ENCODE measurements at places on chromosomes 7 and 10.

- no peak for DNase-seq
These were observed 248.9 kb downstream of the EXOC4 start for GRCh38 chr7:133501771-133502170.

- DNase-seq, result no peak
These were observed 135.9 kb downstream of the CUX1 start for GRCh38 chr7:101953248-101953819.

- DNase-seq, result peak; percentile 69
These were observed 72.1 kb downstream of the ADCY1 start for GRCh38 chr7:45646207-45646821.

GRCh38 chr7:128458956-128459355 is 3.3 kb downstream of the HILPDA start:
- DNase-seq, result no peak

GRCh38 chr10:70063418-70064098 is 10.9 kb downstream of the MACROH2A2 start:
- DNase-seq, result no peak

DNA sequence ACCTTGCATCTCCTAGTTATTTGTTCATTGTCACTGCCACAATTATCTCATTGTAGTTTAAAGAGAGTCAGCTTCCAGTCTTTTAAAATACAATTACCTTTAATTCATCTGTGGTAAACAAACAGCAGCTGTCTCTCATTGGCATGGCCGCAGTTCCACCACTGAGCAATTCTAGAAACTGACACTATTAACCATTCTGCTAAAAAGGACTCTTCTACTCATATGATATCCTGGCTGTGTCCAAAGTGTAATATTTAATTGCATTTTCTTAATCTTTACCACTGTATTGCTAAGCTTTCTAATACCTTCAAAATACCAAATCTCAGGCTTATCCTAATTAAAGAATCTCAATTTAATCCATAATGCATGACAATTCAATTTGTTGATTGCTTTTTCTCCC is 639.0 kb downstream of the AUTS2 start:
- DNase-seq, result no peak

DNA sequence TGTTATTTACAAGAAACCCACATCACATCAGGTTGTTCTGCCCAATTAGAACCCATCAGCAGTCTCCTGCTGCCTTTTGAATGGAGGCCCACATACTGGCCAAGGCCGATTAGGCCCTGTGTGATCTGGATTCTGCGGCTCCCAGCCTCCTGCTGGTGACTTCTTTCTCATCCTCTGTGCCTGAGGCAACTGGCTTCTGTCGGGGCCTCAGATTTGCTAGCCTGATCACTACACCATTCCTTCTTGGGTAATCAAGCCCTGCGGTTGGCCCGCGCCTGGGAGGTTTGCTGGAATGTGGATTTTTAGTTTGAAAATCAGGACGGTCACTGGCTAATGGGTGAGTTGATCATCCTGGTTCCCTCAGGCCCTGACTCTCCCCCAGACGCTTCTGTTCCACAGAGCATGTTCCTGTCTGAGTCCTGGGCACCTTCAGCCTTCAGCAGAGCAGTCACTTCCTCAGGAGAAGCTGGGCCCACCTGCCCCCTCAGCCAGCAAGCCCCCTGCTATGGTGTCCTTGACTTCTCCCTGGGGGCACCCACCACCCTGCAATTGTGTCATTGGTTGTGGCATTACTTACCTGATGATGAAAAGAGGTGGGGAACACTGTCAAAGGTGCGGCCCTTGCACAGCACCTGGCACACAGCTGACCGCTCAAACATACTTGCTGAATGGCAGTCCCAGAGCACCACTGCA is 207.6 kb downstream of the PHTF2 start:
- DNase-seq, result no peak

DNA sequence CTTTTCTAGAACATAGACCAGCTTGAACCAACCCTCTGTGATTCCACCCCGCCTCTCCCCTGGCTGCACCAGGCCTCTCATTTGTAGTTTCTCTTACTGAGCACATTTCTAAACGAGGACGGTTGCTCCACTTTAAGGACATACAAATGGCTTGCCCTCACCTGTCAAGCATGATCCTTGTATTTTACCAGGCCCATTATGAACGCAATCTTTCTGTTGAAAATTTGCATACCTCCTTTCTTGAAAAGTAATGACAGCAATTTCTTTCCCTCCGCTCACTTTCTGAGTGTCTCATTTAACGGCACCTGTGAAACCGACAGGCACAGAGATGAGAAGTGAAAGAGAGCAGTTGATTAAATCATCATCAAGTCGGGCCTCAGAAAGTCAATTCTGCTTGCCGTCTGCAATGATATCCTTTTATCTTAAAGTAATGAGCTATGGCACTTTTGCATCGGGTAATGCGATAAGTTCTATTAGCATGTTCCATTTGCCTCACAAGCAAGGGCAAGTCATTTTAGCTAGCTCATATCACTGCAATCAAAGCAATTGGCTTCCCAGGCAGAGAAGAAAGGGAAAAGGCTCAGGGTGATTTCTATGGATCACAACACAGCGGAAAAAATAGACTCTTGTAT is 705.6 kb upstream of the GALNT17 start:
- DNase-seq, result no peak

DNA sequence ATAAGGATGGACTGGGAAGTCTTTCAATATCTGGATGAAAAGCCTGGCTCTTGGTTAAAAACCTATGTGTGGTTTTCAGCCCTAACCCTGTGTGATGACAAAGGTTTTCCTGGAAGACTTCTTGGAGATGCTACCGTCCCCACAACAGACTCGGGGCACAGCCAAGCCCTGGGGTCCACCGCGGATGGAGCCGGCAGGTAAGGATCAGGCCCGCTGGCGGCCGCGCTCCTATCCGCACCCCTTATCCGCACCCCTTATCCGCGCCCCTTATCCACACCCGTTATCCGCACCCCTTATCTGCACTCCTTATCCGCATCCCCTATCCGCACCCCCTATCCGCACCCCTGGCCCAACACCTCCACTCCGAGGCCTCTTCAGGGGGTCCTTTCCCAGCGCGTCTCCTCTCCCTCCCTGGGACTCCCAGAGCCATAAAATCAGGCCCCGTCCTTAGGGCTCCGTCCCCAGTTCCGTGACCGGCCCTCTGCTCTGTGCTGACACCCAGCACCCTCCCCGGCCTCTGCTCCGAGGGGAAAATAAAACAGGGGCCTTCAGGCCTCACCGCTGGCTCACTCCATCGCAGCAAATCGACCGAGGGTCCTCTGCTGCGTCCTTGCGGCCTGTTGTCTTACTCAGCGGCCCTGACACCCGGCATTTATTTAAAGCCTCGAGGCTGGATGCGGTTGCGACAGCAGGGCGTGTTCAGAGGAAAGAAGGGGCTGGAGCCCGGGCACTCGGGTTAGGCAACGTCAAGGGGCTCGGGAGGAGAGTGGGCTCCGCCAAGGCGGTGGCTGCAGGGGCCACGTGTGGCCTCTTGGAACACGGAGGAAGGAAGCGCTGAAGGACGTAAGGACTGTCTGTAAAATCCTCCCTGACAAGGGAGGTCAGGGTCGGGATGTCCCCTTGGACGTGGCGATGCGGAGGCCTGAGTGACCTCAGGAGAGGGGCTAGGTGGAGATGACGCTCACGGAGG is 215.1 kb upstream of the ADARB2 start:
- DNase-seq, result no peak

GRCh38 chr10:29268011-29268410 is 20.9 kb upstream of the LYZL1 start:
- DNase-seq, result no peak

- DNase-seq, result no peak
These were observed 351.9 kb upstream of the LRGUK start for GRCh38 chr7:133775201-133775600.

- DNase-seq, result no peak
These were observed 279.6 kb downstream of the DNAJB6 start for GRCh38 chr7:157616426-157616825.

DNA sequence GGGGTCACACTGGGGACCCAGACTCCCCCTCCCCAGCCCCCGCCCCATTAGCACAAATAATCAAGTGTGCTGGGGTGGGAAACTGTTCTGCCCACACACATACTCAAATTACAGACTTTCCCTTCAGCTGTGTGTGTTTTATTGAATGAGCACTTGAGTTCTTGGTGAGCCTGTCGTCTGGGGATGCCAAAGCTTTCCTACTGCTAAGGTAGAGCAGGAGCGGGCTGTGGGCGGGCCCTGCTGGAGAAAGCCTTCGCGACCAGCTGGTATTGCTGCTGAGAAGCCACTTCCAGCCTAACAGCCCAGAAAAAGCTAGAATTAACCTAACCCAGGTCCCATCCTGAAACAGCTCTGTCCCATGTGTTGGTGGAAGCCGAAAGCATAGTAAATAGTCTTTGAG is 87.0 kb upstream of the KMT2E start:
- DNase-seq, result no peak

DNA sequence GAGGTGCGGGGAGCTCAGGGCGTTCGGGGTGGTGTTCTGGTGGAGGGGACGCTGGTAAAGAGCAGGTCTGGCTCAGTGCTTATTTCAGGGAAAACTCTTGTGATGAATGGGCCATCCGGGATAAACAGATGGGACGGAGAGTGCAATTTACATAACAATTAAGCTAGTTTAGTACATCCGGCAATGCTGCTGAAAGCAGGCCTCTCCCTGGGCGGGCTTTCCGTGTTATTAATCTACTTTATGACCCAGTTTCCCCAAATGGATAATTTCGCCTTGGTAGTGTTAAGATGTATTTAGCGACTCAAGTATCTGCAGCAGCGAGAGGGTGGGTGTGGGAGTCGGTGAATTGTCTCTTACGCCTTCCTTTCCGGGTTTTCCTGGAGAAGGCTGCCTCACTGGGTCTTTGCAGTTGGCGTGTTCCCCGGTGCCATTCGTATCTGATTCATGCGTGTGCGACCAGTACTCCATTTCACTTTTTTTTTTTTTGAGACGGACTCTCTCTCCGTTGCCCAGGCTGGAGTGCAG is 25.2 kb downstream of the FOXK1 start:
- DNase-seq, result no peak

DNA sequence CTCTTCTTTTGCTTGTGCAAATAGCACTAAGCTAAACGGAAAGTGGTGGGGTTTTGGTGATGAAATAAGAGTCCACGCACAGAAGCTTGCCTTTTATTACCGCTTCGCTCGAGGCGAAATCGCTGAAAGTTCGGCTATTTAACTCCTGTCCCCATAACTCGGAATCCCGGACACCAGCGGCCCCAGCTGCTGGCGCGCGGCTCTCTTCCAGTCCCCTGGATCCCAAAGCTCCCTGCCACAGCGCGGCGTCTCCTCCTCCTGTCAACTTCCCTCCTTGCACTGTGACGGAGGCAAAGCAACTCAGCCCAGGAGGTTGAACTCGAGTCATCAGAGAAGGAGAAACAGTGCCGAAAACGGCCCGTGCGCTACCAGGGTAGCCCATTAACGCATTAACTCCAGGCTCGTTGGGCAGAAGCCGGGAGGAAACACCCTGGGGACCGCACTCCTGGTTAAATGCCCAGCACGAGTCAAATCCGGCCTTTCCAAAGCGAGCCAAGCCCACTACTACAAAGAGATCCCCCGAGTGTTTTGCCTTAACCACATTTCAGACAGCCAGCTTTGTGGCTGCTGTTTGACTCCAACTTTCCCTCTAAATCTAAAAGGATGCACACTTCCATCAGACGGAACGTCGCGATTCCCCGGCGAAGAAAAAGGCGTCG is 1.3 kb downstream of the SEMA3D start:
- peak; percentile 67 for DNase-seq

DNA sequence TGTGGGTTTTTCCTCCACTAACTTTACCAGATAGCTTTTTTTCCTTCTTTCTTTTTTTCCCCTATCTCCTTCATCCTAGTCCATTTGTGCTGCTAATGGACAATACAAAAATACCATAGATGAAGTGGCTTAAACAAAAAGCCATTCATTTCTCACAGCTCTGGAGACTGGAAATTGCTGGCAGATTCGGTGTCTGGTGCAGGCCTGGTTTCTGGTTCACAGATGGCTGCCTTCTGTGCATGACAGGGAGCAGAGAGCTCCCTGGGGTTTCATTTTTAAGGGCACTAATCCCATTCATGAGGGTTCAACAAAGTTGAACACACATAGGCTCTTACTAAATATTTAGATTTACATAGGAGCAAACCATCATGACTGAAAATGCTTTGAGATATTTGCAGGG is 467.4 kb downstream of the TYW1 start:
- no peak for DNase-seq

DNA sequence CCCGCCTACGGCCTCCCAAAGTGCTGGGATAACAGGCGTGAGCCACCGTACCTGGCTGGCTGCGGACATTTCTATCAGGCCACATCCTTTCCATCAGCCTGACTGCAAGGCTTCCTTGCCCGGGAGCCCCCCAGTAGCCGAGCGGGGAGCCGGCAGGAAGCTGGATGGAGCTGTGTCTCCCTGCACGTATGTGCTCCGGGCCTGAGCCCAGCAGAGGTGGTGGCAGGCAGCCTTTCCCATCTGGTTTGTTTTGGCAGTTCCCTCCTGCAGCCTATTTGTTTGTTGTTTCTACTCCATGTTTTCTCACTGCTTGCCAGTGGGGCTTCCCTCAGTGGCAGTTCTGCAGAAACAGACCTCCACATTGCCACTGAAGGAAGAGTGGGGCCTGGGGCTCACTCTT is 5.4 kb downstream of the POP7 start:
- DNase-seq, result no peak

GRCh38 chr10:58985216-58985615 is 191.2 kb upstream of the PHYHIPL start:
- no peak for DNase-seq

DNA sequence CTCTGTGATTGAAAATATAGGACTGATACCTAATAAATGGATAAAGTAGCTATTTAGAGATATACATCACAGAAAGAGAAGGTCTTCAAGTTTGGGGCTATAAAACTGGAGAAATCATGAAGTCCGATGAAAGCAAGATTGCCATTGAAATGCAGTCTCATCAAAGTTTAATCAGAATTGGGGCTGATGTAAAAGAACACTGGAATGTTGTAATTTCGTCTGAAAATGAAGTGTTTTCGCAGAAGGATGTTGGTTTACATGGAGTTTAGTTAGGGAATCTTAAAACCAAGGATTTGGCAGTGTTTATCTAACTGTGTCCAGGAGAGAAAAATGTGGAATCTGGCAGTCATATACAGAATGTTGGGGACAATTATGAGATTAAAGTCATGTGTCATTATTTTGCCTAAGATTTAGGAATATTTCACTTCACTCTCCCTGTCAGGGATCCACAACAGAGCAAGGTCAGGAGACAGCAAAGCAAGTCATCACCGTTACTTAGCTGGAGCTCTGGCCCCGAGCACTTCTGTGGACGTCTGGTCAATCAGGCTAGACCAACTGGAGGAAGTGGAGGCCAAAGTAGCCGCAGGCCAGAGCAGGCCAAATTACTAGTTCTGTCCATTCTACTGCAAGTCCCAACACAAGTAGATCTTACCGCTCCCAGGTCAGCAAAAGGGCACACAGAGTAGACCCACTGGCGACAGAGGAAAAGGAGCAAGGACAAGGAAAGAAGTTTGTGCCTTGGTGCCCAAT is 37.0 kb downstream of the EPDR1 start:
- no peak for DNase-seq

- no peak for DNase-seq
These were observed 42.7 kb upstream of the GAD2 start for GRCh38 chr10:26173837-26174236.

DNA sequence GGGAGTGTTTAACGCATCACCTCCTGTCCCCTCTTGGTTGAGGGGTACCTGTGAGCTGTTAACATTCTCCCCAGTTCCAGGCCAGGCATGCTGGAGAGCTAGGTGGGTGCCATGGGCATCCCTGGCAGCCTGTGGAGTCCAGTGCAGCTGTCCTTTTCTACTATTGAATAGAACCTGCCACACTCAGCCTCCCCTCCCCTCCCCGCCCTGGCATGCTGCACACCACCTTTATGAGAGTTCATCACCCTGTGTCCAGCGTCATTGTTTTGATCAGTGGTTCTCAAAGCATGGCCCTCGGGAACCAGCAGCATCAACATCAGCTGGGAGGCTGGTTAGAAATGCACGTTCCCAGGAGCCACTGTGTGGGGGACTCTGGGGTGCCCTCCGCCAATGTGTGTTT is 157.3 kb upstream of the PRR15 start:
- DNase-seq, result no peak

Measured in chondrocyte (in vitro differentiated cells).